Glutamatergic neuron (in vitro differentiated cells): ENCODE measurements at places on chromosomes 5 and 9. TPM values are rescaled to one million over a fixed set of nuclear protein-coding genes. Genes with fewer than 3 reads are reported as not detected.

The SPATA31A3 gene
- not detected for total RNA-seq

The IGFBPL1 gene
- 590 TPM for total RNA-seq

The MUSK gene
- total RNA-seq, result not detected

The PPP2R2B gene
- 11.4 TPM for total RNA-seq

The BAAT gene
- 0.54 TPM for total RNA-seq

The GPR151 gene
- total RNA-seq, result not detected

The SPATA31D4 gene
- not detected for total RNA-seq

The CDKN2B-AS1 gene
- not detected for total RNA-seq

The SOWAHA gene
- total RNA-seq, result 0.12 TPM

The WASHC1 gene
- total RNA-seq, result 22.2 TPM

The TMEM174 gene
- total RNA-seq, result not detected

The FGF10 gene
- not detected for total RNA-seq

The RLN1 gene
- not detected for total RNA-seq

The FYB1 gene
- not detected for total RNA-seq

The MARCHF6 gene
- total RNA-seq, result 245 TPM

The C6 gene
- total RNA-seq, result not detected

The SPOCK1 gene
- 25.4 TPM for total RNA-seq

The PDGFRB gene
- 2.9 TPM for total RNA-seq

The PCDHA9 gene
- total RNA-seq, result 18.9 TPM

The AHRR gene
- total RNA-seq, result 2.0 TPM

The ADGRV1 gene
- total RNA-seq, result 18.2 TPM

The ASS1 gene
- total RNA-seq, result 31.5 TPM

The PCDHB15 gene
- 29.5 TPM for total RNA-seq

The PCDHGA7 gene
- 4.2 TPM for total RNA-seq

The GPX3 gene
- 20.4 TPM for total RNA-seq

The CCL21 gene
- total RNA-seq, result not detected

The HINT2 gene
- total RNA-seq, result 48.1 TPM

The SLC6A3 gene
- 22.4 TPM for total RNA-seq

The FCN2 gene
- not detected for total RNA-seq

The ABHD17B gene
- 41.2 TPM for total RNA-seq

The SKP2 gene
- total RNA-seq, result 47.8 TPM

The LECT2 gene
- not detected for total RNA-seq

The TMEM167A gene
- total RNA-seq, result 145 TPM

The ACTBL2 gene
- total RNA-seq, result not detected

The TEK gene
- total RNA-seq, result 1.0 TPM

The ZFP37 gene
- 7.9 TPM for total RNA-seq

The PCDH12 gene
- 1.7 TPM for total RNA-seq

The LCNL1 gene
- not detected for total RNA-seq

The SPINK1 gene
- total RNA-seq, result not detected

The PLAC8L1 gene
- total RNA-seq, result 2.2 TPM

The HK3 gene
- not detected for total RNA-seq

The NMUR2 gene
- total RNA-seq, result not detected

The GADD45G gene
- total RNA-seq, result 124 TPM

The PGGT1B gene
- 22.4 TPM for total RNA-seq

The ADAMTS13 gene
- total RNA-seq, result 27.9 TPM

The STK32A gene
- total RNA-seq, result 3.2 TPM

The BTNL8 gene
- not detected for total RNA-seq

The C1QTNF2 gene
- 1.0 TPM for total RNA-seq

The MEIKIN gene
- total RNA-seq, result not detected

The CER1 gene
- 3.0 TPM for total RNA-seq

The MAMDC4 gene
- total RNA-seq, result 17.6 TPM

The FAM219A gene
- total RNA-seq, result 221 TPM

The ADAMTS2 gene
- total RNA-seq, result 23.5 TPM

The BTNL3 gene
- total RNA-seq, result not detected

The PCDHGB5 gene
- 9.3 TPM for total RNA-seq

The SRA1 gene
- 45.0 TPM for total RNA-seq
